CD14-positive monocyte (primary cell): ENCODE measurements at places on chromosomes 7 and 10.

DNA sequence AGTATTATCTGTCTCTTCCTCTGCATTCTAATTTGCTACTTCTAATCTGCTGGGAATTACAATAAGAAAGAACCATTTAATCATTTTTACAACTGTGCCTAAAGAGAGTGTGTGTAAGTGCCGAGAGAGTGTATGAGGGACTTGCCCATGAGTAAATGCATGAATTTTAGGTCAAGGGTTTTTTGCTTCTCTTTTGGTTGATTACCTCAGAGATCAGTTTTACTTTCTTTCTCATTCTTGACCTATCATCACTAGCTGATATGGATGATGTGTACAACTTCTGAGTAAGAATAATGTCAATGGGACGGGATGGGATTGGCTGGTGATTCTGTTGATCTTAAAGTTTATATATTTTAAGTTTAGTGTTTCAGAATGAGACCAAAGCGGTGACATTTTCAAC lies 47.8 kb downstream of the IKZF1 start:
- DNase-seq, result peak; percentile 29

DNA sequence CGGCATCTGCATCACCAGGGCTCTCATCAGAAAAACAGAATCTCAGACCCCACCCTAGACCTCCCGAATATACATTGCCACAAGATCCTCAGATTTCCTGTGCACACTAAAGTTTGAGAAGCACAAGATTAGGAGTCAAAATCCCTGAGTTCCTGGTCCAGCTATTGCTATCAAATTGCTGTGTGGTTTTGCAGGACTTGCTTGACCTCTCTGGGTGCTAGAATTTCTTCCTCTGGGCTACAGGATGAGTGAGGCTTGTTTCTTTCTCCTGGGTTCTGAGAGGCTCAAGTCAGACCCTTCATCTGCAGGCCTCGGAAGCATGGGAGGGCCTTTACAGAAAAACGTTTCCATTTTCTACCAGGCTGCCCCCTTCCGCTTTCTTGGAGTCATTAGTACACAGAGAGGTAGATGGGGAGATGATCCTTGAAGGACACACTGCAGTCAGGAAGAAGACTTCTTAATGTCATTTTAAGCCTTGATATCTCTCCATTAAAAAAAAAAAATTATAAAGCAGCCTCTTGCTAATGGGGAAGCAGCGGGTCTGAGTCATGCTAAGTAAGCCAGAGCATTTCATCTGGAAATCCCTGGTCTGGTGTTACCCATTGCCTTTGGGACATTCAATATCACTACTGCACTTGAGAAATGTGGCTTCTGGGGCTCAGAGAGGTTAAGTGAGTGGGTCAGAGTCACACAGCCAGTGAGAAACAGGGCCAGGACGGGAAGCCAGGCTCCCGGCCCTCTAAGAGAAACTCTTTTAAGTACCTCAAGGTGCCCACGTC lies 173.5 kb downstream of the KCNMA1 start:
- no peak for DNase-seq

DNA sequence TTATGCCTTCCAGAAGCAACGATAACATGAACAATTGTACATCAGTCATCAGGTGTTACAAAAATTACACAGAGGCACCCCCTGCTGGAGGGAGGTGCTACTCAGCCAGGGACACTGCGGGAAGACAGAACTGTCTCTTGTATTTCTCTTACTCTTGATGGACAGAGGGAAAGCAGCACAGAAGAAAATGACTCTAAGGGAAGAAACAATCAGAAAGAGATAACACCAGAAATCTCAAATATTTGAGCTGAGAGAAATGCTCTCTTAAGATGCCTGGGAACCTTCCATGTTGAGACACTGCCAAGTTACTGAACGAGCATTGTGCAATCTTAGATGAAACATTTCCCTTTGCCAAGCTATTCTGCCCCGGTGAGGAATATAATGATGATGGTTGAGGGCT lies 227.6 kb upstream of the NPSR1 start:
- no peak for DNase-seq

- no peak for DNase-seq
Observed at GRCh38 chr7:141220263-141220880, 146.5 kb downstream of the TMEM178B start.

DNA sequence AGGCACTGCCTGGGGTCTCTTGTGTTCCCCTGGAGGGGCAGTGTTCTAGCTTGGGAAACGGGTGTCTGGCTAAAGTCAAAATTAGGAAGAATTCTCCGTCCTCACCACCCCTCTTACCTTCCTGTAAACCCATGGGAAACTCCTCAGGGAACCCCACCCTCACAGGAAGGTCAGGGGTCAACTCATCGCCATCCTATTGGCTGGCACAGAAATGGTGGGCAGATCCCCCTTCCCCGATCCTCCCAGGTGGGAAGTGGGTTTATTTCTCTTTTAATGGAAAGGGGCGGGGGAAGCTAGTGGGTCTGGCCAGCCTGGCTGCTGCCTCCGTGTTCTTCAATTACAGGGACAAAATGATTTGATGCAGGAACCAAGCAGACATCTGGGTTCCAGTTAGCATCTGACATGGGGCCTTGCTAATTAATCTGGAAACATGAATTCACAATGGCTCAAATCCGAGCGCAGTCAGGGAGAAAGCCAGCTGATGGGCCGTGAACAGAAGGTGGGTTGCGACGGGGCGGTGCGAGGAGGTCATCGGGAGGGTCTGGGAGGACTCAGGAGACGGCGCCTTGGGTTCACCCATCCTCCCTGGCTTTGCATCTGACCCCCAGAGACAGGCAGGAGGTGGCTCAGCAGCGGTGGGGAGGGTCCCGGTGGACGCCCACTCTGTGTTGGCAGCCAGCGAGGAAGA lies 66.6 kb downstream of the SLIT1 start:
- no peak for DNase-seq

DNA sequence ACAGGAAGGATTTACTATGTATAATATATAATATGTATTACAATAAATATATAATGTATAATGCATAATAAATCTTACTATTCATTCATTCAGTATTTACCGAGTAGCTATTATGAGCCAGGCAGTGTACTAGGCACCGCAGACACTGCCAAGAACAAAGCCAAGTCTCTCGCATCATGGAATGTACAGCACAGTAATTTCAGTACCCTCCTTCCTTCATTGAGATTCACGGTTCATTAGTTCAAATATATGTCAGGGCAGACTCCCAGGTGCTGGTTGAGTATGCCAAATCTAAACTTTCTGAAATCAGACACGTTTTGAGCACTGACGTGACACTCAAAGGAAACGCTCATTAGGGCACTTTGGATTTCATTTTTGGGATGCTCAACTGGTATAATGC lies 9.1 kb downstream of the USP6NL start:
- no peak for DNase-seq

DNA sequence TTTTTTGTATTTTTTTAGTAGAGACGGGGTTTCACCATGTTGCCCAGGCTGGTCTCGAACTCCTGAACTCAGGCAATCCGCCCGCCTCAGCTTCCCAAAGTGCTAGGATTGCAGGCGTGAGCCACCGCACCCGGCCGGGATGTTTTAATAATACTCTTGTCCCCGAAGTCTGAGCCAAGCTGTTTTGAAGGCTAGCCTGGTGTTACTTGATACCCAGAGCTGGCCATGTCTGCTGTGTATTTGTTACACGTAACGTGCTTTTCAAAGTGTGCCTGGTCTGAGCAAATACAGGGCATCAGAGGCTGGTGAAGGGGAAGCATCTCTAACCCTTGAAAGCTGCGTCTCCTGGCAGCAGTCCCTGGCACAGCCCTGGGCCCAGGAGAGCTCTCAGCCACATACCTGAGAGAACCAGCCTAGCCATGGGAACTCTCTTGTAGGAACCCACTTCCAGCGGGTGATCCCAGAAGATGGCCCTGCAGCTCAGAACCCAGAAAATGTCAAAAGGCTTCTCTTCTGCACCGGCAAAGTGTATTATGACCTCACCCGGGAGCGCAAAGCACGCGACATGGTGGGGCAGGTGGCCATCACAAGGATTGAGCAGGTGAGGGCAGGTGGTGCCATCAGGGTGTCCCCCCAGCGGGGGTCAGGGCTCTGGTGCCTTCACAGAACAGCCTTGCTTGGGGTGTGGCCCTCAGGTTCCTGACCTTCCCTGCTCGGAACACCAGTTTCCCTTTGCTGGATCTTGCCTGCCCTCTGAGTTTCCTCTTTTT lies 41.7 kb upstream of the ZMIZ2 start:
- DNase-seq, result no peak
